ENCODE measurements at places on chromosomes 3 and 15.
A peak's percentile ranks its signal among the peaks of the same experiment; 100 is the strongest.

DNA sequence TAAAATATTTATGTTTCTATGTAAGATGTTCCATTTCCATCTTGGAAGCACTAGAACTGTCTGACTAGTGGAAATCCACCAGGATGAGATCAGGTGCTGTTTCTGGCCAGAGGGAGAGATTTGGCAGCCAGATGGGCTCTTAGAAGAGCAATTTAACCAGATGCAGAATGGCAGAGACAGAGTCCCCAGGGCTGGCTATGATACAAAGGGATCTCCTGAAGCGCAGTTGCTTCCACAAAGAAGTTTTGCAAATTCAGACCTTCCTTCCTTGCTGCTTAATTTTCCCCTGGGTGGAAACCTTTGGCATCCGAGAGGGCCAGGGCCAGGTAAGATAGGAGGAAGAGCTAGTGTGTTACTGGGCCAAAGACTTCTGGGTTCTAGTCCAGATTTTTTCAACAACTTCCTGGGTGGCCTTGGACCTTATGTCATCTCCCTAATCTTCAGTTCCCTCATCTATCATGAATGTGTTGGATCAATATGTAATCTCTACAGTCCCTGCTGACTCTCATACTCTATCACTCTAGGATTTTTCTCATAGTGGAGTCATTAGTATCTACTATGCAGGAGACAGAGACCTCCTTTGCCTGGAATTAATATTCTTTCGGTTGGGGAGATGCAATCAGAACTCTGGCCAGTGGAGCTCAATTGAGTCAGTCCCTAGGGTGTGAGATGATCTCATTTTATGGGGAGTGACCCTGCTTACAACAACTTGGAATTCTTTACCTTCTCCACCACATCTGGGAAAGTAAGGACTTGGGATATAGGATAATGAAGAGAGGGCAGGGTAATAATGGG, 41.1 kb upstream of the NDUFB4 start:
- no peak for DNase-seq

- no peak for DNase-seq
Measured at GRCh38 chr3:149042789-149043386, 43.4 kb downstream of the HLTF start.

- no peak for DNase-seq
Measured at GRCh38 chr3:29267226-29267625, 13.6 kb upstream of the RBMS3 start.

DNA sequence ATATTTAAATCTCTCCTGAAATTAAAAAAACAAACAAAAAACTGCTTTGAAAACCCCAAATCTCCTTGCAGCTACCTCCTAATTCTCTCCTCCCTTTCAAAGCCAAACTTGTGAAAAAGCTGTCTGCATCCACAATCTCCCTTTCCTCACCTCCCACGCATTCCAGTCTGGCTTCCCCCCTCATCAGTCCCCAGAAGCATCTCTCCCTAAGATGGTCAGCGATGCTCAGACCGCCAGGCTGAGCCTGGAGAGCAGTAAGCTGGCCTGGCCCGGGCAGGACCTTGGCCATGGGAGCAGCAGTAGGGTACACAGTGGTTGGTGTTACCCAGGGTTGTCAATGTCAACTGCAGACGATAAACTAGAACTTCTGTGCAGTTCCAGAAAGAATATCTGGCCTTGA, 32.9 kb upstream of the BLM start:
- no peak for DNase-seq

DNA sequence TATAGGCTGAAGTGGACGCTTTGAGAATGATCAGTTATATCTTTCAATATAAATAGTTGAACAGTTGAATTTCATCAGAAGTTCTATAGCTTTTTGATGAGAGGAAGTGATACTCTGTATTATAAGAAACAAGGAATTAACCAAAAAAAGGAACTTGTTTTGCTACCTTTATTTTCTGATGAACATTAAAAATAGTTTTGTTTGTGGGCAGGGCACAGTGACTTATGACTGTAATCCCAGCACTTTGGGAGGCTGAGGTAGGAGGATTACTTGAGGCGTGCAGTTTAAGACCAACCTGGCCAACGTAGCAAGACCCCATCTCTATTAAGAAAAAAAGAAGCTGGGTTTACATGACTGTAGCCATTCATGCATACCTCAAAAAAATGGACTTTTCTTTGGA, 16.7 kb downstream of the BLOC1S6 start:
- DNase-seq: no peak

GRCh38 chr3:63639806-63640205, 12.7 kb upstream of the SNTN start:
- DNase-seq: no peak

- DNase-seq: no peak
Measured at GRCh38 chr3:44061961-44062360, 179.7 kb upstream of the TOPAZ1 start.

GRCh38 chr3:13588221-13588701, 39.3 kb downstream of the FBLN2 start:
- DNase-seq: no peak

DNA sequence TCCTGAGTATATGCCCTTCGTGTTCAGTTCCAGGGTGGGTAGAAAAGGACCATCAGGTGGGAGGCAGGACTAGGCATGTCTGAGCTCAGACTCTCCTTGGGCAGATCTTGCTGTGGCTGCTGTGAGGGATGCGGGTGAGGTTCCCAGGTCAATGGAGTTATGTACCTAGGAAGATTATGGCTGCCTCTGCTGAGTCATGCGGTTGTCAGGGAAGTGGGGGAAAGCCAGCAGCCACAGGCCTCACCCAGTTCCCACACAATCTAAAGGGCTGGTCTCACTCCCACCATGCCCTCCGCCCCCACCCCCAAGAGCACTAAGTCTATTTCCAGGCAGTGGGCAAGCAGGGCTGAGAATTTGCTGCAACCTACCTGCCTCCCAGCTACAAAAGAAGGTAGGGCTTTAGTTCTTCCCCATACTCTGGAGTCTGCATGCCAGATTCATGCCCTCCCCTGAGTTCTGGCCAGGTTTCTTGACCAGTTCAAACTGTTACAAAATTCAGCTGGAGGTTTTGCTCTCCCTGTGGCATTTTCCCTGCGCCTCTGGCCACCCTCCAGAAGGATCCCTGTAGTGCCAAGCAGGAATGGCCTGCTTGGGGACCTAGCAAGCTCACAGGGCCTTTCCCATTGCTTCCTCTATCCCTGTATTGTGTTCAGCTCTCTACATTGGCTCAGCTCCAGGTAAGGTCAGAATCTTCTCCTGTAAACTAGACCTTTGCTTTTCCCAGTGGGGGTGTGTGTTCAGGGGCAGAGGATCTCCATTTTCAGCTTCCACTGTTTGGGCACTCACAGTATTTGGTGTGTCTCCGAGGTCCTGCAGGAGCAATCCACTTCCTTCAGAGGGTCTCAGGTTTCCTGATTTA, 12.7 kb upstream of the TMCO5A start:
- DNase-seq: peak; percentile 67

- no peak for DNase-seq
Measured at GRCh38 chr3:194554473-194555123, 67.8 kb upstream of the ATP13A3 start.

GRCh38 chr3:15384510-15385237, 42.7 kb downstream of the METTL6 start:
- no peak for DNase-seq

DNA sequence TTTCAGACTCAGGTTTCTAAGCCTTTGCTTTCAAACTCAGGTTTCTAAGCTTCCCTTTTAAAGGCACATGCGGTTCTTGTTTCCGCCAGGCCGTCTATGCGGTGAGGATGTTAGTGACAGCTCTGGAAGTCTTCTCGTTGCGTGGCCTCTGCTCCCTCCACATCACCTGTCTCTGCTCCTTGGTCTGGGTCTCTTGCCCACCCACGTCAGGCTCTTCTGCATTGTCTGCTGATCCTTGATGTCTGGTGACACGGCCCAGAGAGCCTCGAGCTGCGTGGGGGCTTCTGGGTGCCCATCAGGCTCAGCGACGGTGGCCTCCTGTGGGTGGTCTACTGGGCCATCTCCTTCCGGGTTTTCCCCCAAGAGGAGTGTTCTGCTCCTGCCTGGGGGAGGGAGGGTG, 30.5 kb downstream of the KLF13 start:
- no peak for DNase-seq

DNA sequence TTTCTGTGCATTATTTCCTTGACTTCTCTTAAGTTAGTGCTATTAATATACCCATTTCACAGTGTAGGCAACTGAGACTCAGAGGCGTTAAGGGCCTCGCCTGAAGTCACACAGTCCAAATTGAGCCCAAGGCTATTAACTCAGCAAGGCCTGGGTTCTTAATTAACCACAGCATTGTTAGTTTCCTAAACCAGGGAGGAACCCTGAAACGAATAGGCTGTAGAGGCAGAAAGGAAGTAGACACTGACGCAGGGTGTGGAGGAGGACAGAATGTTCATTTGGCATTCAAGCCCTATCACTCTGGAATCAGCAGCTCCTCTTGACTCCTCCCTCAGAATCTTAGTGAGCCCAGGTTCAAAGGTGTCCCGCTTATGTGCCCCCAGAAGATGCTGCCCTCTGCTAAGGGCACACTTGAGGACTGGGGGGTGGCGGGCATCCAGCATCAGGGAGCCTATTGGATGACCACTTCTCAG, 13.9 kb downstream of the ARHGEF3 start:
- no peak for DNase-seq

- no peak for DNase-seq
Measured at GRCh38 chr3:156579427-156579851, 24.5 kb upstream of the SSR3 start.

GRCh38 chr3:193971261-193971751, 164.6 kb upstream of the HES1 start:
- DNase-seq: peak; percentile 76

DNA sequence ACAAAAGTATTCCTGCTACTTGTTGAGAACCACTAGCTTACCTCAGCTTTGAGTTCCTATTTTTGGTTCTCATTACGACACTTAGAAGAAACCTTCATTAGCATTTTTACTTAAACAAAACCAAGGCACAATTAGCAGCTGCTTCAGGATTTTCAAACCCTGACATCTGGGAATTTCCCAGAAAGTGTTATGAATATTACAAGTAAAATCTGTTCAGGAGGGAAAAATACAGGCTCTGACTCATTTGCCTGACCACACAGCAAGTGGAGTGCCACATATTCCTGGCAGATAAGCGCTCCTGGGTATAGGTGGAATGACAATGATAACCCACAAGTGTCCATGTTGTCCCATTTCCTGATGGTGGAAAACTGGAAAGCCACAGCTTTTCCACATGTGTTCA, 10.3 kb upstream of the RFTN1 start:
- DNase-seq: no peak

DNA sequence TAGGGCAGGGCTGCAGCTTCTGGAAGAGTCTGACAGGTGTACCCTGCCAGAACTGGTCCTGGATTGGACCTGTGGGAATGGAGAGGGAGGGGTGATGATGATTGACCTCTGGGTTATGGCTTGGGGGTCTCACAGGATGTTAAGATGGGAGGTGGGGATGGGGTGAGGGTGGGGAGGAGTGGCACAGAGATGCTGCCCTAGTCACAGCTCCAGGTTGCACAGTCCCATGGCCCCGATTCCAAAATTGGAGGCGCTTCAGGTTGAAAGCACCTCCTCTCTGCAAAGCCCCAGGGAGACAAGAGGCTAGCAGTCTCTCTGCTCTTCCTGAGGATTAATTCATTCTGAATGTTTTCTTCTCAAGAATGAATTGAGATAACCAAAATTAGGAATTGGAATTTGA, 101.4 kb downstream of the FAM43A start:
- no peak for DNase-seq

- no peak for DNase-seq
Measured at GRCh38 chr15:98124581-98124980, 164.1 kb downstream of the ARRDC4 start.

GRCh38 chr3:47399531-47400270, 18.9 kb downstream of the PTPN23 start:
- no peak for DNase-seq

DNA sequence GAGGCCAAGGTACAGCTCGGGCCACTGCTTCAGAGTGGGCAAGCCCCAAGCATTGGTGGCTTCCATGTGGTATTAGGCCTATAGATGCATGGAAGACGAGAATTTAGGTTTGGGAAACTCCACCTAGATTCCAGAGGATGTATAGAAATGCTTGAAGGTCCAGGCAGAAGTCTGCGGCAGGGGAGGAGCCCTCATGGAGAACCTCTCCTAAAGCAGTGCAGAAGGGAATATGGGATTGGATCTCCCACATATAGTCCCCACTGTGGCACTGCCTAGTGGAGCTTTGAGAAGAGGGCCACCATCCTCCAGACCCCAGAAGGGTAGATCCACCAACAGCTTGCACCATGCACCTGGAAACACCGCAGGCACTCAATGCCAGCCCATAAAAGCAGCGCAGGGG, 48.1 kb upstream of the XXYLT1 start:
- peak; percentile 4 for DNase-seq

GRCh38 chr15:45555934-45556608, 31.1 kb upstream of the BLOC1S6 start:
- DNase-seq: no peak

DNA sequence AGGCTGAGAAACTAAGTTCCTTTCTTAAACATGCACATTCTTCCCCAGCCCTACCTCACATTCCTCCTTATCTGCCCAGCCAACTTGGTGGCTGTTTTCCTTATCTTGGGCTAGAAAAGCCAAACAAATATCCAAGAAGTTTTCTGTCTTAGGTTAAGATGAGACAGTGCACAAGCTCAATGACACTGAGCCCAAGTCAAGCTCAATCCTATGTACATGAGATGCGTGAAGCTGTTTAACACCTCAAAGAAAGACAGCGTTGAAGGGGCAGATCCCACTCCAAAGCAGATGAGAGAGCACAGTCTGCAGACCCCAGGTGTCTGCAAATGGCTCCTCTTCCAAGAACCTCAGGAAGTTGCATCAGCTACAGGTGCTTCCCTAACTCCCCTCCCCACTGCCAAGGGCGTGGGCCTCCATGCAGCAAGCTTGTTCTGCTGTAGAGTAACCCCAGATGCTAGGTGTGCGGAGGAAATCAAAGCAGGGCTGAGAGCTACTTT, 16.6 kb downstream of the LRRC2 start:
- DNase-seq: no peak

All from stomach (tissue), 19 donors.